ENCODE measurements at places on chromosomes 11 and 22.

DNA sequence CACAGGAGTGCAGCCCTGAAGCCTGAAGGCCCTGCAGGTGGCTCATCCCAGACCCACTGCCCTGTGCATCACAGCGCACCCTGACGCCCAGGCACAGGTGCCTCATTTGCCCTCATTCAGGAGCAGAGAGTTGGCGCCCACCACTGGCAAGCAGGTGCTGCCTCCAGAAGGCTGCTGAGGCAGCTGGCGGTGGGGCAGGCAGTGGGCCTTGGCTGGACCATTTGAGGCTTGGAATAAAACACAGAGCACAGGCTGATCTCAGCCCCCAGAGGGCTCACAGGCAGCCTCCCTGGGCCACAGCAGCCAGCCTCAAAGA is 1151.9 kb downstream of the BRD1 start:
- DNase-seq = no peak

GRCh38 chr11:79503028-79503427 is 62.2 kb upstream of the TENM4 start:
- no peak for DNase-seq

DNA sequence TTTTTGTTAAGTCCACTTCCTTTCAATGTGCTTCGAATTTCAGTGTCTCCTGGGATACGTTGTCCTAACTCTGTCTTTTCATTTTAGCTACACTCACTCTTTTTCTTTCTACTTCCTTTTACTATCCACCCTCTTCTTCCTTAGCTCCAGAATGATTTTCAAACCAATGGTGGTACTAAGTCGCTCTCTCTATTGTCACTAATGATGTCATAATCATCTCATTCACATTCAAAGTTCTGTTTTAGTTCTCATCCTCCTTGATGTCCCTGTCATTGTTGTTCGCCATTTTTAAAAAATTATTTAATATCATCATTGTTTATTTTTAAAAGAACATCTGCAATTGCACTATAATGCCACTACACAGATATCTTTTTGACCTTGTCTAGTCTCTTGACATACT is 47.3 kb downstream of the NNMT start:
- no peak for DNase-seq

DNA sequence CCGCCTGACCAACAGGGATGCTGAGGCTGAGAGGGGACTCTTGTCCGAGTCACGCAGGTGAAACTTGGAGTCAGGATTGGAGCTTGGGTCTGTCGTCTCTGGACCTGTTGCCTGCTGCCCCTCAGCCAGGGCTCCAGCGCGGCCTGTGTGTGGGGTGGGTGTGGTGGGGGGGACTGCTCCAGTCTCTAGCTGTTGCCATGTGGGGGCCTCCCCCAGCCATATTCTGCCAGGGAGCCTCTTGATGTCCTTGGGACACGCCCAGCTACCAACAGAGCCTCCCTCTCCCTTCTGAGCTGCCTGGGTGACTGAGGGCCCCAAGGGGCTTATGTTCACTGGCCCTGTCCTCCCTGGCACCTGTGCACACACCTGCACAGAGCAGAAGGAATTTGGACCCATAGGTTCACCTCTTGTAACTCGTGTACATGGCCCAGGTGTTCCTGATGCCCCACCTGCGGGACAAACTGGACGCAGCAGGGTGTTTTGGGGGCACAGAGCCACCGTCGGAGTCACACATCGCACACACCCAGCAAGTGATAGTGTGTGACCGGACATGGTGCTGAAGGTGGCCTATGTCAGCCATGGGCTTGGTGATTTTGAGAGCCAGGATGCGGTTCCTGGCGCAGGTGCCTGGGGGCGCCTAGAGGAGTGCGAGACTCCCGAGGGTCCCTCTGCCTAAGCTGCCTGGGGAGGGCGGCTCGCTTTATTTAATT is 252.3 kb downstream of the TBC1D22A start:
- no peak for DNase-seq

GRCh38 chr11:30481796-30482195 is 104.4 kb downstream of the MPPED2 start:
- no peak for DNase-seq

Data from dermis microvascular lymphatic vessel endothelial cell (primary cell).